MV-4-11 (cell line): ENCODE measurements at places on chromosomes 7 and 10.

- DNase-seq: no peak
Measured at GRCh38 chr10:113000876-113001598, 51.0 kb downstream of the TCF7L2 start.

DNA sequence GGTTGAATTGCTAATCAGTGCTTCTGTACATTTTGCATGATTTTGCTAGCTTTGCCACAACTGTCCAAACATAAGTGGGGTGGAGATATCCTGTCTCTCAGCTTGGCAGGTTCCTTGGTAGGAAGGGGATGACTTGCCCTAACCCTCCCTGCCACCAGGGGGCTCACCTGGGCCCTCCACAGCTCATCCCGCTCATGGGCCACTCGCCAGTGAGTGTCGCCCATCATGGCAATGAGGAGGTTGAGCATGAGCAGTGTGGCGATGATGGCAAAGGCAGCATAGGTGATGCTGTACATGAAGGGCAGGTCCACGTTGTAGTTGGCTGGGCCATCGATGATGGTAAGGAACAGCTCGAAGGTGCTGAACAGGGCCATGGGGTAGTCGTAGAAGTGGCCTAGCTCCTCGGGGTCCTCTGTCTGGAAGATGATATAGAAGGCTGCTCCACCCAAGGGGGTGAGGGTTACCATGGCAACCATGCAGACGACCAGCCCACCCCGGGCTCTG is 12.2 kb downstream of the TRPV6 start:
- DNase-seq: peak; percentile 4

- DNase-seq: no peak
Measured at GRCh38 chr7:101580596-101580995, 48.5 kb downstream of the MYL10 start.

DNA sequence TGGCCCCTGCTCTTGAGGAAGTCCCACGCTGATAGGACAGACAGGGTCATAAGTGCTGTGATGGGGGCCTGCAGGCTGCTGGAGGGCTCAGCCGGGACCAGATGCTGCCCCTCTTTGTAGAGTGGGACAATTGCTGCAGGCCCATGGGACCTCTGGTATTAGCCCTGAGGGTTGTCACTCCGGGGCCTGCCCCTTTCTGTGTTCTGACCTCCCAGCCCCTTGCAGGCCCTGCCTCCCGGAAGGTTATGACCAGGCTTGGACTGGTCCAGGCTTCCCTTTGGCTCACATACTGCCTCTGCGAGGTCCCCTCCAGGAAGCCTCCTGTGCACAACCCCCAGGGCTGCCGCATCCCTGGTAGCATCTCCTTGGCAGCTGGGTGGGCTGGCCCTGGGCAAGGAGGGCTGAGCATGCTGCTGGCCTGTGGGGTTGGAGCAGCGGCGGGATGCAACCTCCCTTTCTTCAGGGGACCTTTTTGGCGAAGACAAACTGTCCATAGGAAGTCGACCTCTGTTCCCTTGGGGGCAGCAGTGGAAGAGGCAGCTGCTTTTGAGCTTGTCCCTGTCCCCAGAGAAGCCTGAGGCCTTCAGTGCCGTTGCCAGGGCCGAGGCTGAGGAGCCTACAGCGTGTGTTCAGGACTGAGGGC is 8.8 kb downstream of the LIMK1 start:
- no peak for DNase-seq

DNA sequence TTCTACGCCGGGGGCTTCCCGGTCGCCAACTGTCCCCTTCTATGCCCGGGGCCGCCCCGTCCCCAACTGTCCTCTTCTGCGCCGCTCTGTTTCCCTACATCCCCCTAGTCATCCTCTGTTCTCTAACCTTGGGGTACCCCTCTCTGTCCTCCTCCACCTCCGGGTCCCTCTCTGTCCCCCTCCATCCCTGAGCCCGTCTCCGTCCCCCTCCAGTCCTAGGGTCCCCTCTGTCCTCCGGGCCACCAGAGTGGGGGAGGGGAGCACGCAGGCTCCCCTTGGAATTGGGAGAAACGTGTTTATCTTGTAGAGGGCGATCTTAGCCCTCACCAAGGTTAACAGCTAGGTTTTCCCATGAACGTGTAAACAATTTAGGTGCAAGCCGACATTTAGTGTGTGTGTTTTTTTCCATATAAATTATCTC is 852 bp upstream of the KLF6 start:
- DNase-seq: no peak

GRCh38 chr10:120517881-120518484 is 61.0 kb downstream of the PLPP4 start:
- no peak for DNase-seq

- peak; percentile 41 for DNase-seq
Measured at GRCh38 chr10:110600487-110601101, 33.1 kb downstream of the SMC3 start.

GRCh38 chr7:143410521-143411004 is 1.9 kb upstream of the EPHA1 start:
- DNase-seq: peak; percentile 99

- no peak for DNase-seq
Measured at GRCh38 chr10:100653957-100654781, 91.2 kb upstream of the PAX2 start.
